ENCODE measurements at places on chromosomes 6 and 20.
A peak's percentile ranks its signal among the peaks of the same experiment; 100 is the strongest.

DNA sequence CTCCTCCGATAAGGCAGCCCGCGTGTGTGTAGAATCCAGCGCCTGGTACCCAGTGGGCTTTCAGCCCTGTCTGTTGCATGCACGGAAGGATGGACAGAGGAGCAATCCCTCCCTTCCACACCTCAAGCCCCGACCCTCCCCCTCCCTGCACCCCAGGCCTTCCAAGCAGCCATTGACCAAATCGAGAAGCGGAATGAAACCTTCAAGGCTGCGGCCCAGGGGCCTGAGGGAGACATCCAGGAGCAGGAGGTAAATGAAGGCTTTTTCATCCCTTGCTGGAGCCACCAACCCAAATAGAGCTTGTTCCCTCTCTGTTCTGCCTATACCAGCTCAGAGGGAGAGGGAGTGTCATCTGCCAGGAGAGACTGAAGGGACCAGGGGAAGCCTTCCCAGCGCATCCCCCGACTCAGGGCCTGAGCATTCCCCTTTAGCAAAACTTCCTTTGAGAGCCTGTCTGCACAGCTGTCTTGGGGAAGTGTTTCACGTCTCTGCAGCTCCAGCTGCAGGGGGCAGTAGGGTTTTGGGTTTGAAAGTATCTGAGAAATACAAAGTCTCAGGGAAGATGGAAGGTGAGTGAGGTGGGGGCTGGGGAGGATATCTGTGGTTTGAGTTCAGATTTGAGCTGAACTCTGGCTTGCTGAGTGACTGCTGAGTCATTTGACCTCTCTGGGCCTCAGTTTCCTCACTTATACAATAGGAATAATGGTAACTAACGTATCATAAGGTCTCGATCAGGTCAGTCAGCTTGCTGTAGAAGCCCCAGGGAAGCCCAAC lies 16.1 kb downstream of the FGD2 start:
- peak; percentile 47 for DNase-seq

DNA sequence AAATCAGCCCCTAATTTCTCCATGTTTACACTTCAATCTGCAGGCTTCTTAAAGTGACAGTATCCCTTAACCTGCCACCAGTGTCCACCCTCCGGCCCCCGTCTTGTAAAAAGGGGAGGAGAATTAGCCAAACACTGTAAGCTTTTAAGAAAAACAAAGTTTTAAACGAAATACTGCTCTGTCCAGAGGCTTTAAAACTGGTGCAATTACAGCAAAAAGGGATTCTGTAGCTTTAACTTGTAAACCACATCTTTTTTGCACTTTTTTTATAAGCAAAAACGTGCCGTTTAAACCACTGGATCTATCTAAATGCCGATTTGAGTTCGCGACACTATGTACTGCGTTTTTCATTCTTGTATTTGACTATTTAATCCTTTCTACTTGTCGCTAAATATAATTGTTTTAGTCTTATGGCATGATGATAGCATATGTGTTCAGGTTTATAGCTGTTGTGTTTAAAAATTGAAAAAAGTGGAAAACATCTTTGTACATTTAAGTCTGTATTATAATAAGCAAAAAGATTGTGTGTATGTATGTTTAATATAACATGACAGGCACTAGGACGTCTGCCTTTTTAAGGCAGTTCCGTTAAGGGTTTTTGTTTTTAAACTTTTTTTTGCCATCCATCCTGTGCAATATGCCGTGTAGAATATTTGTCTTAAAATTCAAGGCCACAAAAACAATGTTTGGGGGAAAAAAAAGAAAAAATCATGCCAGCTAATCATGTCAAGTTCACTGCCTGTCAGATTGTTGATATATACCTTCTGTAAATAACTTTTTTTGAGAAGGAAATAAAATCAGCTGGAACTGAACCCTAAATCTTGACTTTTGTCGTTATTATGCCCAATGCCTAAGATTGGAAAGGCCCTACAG lies 4.5 kb downstream of the SOX4 start:
- no peak for DNase-seq

- no peak for DNase-seq
These were observed 196.9 kb downstream of the FOXA2 start for GRCh38 chr20:22387452-22387851.

DNA sequence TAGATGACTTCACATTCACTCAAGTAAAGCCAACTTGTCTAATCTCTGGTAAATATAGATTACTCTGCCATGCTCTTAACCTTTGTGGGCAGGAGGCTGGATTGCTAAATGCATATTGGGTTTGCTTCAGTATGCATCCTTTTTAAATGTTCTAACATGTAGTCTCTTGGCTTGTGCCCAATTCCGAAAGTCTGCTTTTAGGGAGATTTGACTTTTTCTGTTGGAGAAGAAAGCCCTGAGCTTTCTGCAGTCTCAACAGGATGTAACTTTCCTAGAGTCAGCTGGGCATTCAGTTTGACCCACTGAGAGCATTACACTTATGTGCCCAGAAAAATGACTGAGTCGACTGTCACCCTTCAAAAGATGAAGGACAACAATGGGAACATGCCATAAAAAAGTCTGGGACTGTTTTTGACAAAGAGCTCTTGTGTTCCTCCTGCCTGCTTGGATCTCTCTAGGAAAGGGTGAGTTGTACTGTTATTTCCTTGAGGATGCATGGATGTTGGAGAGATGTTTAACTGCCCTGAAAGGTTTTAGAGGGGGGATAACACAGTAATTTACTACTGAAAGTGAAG lies 299.4 kb downstream of the ZFAND3 start:
- no peak for DNase-seq

DNA sequence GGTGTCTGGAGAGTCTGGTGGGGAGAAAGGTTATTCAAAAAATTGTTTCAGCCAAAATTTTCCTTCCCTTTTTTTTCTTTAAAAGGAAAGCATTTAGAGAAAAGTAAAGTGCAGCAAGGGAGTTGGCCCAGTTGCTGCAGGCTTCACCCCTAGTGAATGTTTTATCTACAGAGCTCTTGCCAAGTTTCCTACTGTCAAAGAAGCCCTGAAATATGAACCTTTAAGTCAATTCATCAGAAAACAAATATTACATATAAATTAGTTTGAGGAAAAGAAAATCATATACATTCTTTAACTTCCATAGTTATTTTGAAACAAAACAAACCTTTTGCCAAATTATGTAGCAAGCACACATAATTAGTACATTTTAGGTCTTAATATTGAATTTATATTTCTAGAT lies 25.0 kb upstream of the HMGCLL1 start:
- no peak for DNase-seq

DNA sequence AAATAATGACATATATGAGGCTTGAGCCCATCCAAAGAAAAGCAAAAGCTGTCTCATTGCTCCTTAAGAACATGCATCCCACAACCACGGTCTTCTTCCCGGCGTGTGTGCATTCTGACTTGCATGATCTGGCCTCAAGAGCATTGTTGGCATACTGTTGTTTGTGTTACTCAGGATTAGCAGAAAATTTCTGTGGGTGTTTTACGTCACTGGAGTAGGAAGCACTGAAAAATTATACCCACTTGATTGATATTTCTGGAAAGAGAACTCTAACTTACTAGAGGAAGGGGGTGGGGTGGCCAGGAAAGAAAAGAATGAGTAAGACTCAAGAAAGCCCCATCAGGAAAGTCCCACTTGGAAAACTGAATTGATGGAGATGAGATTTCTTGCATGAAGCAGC lies 326.2 kb upstream of the PRDM1 start:
- DNase-seq, result no peak

- no peak for DNase-seq
These were observed 182.3 kb downstream of the DTNBP1 start for GRCh38 chr6:15480525-15480924.

DNA sequence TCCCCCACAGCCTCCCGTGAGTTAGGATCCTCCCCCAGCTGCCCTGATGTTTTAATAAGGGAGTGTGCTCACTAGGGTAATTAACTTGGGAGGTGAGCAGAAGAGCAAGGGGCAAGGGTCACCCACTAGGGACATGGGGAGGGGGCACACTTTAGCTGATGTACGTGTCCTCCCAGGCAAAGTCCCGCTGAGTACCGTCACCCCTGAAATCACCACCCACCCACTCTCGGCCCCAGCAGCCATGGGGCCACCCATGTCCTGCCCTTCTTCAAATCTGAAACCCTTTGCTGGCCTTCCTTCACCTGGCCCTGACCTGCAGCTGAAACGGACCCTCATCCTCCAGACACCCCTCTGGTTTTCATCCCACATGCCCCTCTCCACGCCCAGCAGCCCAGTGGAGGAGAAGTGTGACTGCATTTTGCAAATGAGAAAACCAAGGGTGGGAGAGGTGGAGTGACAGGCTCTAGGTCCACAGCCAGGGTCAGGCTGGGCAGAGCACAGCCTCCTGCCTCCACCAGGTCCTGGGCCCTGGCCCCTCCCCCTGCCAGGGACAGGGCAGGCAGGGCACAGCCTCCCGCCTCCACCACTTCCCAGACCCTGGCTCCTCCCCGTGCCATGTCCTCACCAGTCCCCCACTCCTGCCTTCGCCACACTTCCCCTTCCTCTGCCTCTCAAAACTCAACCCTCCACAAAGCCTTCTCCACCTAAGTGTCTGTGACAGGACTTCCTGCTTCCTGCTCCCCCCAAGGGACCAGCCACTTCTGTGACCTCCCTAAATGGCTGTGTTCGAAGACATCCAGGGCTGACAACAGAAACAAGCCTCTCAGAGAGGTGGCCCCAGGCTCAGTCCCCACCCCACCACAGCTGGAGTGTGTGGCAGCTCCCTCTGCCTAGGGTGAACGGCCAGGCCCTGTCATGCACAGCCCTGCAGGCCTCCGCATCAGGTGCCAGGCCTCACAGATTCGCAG lies 15.1 kb downstream of the ACSS1 start:
- no peak for DNase-seq

DNA sequence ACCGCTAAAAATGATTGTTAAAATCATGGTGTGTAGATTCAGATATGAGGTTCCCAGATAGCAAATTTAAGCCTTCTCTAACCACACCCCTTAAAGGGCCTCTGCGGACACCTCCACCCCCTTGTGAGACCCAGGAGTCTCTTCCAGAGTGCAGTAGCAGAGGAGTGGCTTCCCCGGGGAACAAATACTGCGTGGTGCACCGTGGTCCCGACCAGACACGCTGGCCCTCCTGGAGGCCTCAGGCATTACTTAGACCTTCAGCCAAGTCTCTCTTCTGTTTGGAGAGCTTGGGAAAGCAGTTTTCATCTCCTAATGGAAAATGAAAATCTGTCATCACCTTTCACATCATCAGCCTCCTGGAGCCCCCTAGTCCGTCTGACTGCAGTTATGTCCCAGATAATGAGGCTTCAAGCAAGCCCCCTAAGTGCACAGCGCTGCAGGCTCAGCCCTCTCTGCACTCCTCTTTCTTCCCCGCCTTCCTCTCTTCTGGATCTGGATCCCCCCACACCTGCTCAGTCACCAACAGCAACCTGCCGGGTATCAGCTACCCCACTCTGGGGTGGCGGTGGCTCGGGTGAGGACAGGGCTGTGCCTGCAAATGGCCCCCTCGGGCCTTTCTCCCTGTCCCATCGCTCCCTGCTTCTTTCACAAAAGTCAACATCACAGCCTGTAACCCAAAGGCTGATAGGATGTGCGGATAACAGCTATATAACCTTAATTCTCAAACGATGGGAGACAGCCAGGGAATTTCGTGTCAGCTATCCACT lies 58.8 kb upstream of the TAGAP start:
- DNase-seq, result no peak

DNA sequence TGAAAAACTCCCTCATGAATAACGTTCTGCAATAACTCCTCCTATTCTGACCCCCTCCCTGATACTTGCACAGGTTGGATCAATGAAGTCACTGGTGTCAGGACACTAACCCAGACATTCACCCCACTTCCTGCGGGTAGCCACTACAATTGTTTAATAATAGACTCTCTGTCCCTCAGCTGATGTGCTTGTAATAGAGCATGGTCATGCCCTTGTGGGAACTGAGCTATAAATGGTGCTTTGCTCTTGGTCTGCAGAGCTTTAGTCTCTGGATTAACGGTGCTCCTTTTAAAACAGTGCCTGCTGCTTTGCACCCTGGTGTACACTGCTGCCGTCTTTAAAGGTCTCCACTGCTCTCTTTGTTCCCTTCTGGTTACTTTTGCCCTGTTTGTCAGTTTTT lies 127.3 kb downstream of the BACH2 start:
- DNase-seq, result no peak

GRCh38 chr20:51092338-51092737 lies 69.4 kb upstream of the KCNG1 start:
- no peak for DNase-seq

- DNase-seq, result no peak
These were observed 152.7 kb downstream of the SH3BGRL2 start for GRCh38 chr6:79783670-79784394.

DNA sequence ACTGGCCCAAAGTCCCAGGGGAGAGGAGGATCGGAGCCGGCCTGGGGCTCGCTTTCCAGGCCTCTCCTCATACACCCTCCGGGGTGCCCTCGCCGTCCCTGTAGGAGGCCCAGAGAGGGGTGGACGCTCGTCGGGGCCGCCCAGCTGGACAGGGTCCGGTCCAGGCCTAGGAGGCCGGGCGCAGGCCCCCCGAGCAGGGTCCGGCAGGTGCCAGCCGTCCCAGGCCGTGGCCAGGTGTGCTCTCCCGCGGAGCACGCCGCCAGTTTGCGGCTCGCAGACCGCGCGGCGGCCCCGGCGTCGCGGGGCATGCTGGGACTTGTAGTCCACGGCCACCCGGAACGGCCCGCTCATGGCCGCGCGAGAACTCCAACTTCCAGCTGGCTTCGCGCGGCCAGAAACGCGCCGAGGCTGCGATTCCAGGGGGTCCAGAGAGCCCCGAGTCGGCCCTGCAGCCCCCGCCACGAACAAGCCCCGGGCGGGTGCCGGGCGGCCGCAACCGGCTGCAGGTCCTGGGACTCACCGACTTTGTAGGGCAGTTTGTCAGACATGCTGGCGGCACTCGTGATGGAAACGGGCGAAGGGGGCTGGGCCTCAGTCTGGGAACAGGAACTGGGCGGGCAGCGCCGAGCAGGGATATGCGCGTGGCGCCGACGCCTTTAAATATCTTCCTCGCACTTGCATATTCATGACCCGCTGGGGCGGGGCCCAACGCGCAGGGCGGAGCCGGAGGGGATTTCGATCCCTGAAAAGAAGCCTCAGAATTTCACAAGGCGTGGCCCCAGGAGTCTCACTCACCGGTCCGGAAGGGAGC lies at the start of gene AHCY:
AHCY (minus strand) TSS at position 633 of the 811 bp plus-strand sequence; CDS start at position 548, 85 bp downstream.
- DNase-seq, result peak; percentile 90
